Activated CD4-positive, alpha-beta memory T cell treated with anti-CD3 and anti-CD28 coated beads, Interleukin-2, amount 10 ng/mL, durations not matched to agents 7 days and 5 days (primary cell): ENCODE measurements at places on chromosomes 1 and 21. TPM values are rescaled to one million over a fixed set of nuclear protein-coding genes. Genes with fewer than 3 reads are reported as not detected.

Gene PLD5
- total RNA-seq = not detected

Gene GNAT2
- total RNA-seq = not detected

DNA sequence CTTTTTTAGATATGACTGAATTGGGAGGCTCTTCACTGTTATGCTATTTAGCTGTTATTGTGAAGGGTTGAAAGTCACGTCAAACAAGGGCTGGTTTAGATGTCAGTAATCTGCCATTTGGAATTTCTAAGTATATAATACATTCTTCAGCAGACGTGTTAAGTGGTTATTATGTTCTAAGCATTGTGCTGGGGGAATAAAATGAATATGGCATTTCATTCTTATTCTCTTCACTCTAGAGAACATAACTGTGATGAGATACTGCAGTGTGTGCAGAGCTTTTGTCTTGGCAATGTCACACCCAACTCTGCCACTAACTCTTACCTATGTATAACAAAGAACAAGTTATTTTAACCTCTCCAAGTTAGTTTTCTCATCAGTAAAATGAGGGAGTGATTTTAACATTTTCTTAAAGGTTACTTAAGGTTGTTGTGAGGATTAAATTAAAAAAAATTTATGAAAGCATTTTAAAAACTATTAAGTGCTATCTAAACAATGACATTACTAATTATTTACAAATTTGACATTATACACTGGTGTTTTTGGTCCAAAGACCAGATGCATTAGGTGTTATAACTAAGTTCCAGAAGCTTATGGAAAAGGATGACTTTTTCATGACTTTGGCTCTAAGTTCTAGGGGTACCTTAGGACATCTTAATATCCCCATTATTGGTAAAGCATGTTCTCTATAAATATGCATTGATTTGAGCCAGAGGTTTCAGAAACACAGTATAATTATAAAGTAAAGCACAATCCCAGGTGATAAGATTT, 58.3 kb downstream of the SLC30A7 start:
- no peak overlapping the region for H3K4me3 ChIP-seq
- H3K27me3 ChIP-seq = no peaks in the 10 kb centered on the region
- peaks cover 38% of the 10 kb centered on the region for H3K4me1 ChIP-seq
- no peak for DNase-seq

DNA sequence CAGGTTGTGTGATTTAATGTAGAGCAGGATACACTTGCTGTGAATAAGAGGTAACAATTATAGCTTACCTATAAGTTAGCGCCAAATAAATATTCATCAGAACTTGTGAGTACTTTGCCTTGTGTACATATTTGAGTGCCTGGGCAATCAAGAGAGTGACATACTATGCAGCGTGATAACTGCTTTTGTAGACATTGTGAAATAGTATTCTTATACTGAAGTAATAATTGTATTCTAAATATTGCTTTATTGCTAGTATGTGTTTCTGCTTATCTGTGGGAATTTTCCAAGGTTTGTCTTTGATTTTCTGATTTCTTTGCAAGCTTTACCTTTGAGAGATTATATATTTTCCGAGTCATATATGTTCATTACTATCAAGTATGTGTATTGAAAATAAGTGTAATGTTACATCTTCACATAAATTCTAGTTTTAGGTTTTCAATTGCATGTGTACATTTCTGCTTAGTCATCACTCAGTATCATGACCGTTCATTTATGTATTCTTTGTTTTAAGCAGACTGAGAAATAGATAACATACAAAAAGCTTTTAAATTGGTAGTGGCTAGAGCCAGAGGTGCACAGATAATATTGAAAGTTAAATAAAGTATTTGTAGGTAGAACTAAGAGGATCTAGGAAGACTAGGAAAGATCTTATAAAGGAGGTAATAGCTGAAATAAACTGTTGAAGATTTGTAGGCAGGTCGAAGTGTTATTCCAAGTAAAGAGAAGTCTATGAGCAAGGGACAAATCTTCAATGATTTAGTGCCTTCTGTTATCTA, 19.5 kb downstream of the USP25 start:
- no peak for DNase-seq
- H3K27me3 ChIP-seq = no peaks in the 10 kb centered on the region
- no peak overlapping the region for H3K4me3 ChIP-seq
- H3K4me1 ChIP-seq = peaks cover 12% of the 10 kb centered on the region

GRCh38 chr1:225754940-225755641, 22.5 kb upstream of the SRP9 start:
- H3K27me3 ChIP-seq = peaks cover 8% of the 10 kb centered on the region
- peaks cover 4% of the 10 kb centered on the region for H3K4me1 ChIP-seq
- H3K4me3 ChIP-seq = no peak overlapping the region
- no peak overlapping the region for H3K27ac ChIP-seq
- no peak for DNase-seq
- no peaks in the 10 kb centered on the region for H3K36me3 ChIP-seq
